ENCODE measurements at places on chromosomes 13 and 19.
A peak's percentile ranks its signal among the peaks of the same experiment; 100 is the strongest.

GRCh38 chr13:39417131-39417530 lies 185.9 kb downstream of the LHFPL6 start:
- DNase-seq = peak; percentile 54

DNA sequence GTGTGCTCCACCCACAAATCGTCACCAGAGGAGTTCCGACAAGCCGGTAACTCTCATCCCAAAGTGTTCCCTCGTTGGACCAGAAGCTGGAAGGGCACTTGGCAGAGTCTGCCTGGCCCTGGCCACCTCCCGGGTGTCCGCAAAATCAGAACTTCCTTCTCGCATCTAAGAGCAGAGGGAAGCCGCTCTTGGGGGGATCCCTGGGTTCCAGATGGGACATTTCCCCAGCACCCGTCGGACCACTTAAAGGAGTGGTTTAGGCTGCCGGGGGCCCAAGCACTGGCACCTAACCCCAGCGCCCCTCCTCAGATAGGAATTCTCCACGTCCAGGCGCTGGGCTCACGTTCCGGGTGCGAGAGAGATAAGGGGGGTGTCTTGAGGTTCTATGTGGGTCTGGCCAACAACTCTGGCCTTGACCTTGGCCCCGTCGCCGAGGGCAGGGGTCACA lies 857 bp upstream of the MAP2K7 start:
- DNase-seq = no peak

- peak; percentile 52 for DNase-seq
Observed at GRCh38 chr19:4732680-4733114, 9.1 kb upstream of the DPP9 start.

DNA sequence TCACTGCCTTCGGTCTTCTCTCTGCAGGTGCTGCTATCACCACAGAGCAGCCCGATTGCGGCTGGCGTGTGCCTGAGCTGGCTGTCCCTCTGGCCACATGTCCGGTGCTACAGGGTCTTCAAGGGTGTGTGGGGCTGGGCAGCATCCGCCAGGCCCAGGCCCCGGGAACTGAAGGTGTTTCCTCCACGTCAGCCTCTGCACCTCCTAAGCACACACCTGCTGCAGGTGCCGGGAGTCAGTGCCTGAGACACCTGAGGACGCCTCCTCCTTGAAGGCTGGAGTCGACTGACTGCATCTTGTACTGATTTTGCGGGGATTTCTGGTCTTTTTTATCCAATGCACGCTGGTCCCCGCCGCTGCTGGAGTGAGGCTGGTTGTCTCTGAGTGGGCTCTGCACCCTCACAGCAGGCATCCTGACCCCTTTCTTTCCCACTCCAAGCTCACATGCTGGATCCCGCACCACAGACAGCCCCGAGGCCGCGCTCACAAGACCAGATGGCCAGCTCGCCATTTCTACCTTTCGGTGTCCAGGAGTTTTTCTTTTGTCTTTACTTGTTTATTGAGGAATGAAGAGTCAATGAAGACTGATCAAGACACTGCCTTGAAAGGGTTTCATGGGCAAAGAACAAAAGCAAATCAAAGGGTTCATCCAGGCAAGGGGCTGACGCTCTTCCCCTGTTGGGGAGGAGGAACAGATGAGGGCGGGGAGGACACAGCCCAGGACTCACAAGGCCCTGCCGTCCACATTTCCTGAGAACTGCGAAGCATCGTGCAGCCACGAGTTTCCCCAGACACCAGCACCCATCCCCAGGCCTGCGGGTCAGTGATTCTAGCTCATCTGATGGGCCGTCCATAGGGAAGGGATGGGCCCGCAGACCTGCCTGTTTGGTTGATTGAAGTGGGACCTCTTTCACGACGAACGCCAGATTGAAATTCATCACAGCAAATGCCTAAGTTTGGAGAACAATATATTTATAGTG lies 203.8 kb upstream of the SOX1 start:
- no peak for DNase-seq

GRCh38 chr19:56504581-56504980 lies 3.1 kb upstream of the ZNF471 start:
- no peak for DNase-seq

DNA sequence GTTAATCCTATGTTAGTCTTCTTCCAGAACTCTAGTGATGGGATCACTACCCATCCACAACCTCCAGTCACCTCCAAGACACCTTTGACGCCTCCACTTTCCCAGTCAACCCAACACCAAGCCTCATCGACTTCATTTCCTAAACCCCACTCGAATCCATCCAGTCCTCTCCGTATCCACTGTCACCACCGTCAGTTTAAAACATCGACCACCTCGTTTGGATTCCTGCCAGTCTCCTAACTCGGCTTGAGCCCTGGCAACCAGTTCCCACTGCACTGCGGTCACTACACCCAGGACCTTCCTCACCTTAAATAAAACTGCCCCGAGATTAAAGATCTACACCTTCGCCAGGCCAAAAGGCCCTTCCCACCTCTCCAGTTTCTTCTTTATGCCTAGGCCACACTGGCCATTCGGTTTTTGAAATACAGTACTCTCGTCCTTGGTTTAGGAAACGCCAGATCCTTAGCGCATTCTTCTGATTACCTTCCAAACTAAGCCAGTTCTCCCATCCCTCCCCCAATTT lies 1.2 kb downstream of the MTIF3 start:
- no peak for DNase-seq

DNA sequence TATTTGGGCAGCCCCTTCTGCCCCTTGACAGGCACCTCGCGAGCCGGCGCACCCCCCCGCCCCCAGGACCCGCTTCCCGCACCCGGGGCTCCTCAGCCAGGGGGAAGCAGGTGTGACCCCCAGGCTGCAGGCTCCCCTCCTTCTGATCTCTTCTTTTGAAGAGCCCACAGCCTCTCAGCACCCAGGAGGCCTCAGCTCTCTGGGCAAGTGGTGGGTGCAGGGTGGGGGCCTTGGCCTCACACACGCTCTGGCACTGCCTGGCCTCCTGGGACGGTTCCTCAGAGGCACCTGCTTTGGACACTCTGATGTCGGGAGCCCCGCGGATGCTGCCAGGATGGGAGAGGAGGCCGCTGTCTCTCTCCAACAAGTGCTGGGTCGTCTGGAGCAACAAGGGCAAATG lies 1.5 kb upstream of the C13orf46 start:
- no peak for DNase-seq

DNA sequence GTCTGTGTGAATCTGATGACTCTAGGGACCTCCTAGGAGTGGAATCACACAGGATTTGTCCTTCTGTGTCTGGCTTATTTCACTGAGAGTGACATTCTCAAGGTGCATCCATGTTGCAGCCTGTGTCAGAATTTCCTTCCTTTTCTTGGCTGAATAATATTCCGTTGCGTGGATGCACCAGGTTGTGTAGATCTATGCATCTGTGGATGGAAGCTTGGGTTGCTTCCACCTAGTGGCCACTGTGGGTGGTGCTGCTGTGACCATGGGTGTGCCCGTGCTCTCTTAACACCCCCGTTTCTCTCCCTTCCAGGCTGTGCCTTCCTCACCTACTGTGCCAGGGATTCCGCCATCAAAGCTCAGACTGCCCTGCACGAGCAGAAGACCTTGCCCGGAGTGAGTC lies 26.2 kb downstream of the CELF5 start:
- DNase-seq = no peak

DNA sequence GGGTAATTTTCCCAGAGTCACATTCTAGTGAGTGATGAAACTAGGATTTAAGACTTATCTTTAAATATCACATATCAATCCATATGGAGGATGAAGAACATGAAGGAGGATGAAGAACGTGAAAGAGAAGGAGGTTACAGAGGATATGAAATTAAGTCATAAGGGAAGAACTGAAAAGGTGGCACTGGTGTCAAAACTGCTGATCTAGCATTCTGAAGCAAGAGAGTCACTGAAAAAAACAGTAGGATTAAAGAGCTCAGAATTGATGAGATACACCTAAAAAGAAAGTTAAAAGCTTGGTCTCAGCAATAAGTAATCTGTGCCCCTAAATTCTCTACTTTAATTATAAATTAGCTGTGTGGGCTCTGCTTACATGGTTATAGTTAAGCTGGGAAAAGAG lies 156.5 kb downstream of the KCTD12 start:
- DNase-seq = no peak

DNA sequence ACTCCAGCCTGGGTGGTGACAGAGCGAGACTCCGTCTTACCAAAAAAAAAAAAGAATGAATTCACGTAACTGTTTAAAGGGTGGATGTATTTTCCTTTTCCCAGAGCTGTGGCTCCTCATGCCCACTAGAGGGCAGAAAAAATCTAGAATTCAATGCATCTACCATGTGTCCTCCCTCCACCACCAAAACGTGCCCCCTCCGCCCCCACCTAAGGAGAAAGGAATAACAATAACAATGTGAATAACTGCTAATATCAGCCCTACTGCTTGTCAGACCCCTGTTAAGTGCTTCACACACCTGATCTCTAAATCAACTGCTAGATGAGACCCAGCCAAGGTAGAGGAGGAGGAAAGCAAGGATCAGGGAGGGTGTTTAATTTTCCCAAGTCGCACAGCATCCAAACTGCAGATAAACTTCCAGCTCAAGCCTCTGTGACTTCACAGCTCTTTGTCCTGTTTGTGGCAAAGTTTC lies 20.2 kb upstream of the PNMA8B start:
- DNase-seq = no peak

- DNase-seq = no peak
Observed at GRCh38 chr19:5686326-5686646, 3.8 kb upstream of the RPL36 start.

GRCh38 chr13:46850214-46850613 lies 46.6 kb downstream of the HTR2A start:
- no peak for DNase-seq
